ENCODE measurements at places on chromosomes 2 and 18.

DNA sequence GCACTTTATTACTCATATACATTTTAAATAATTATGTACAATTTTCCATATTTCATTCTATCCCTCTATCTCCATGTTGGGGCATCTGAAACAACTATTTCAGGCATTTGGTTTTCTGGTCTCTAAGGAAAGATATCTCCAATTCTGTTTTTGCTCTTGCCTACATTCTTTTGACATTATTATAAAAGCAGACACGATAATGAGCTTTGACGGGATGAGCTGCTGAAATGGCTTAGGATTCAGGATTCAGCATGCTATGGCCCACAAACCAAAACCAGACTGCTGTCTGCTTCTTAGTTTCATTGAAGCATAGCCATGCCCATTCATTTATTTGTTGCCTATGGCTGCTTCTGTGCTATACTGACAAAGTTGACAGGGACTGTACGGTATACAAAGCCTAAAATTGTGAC, 42.7 kb upstream of the GLS start:
- no peak for DNase-seq

DNA sequence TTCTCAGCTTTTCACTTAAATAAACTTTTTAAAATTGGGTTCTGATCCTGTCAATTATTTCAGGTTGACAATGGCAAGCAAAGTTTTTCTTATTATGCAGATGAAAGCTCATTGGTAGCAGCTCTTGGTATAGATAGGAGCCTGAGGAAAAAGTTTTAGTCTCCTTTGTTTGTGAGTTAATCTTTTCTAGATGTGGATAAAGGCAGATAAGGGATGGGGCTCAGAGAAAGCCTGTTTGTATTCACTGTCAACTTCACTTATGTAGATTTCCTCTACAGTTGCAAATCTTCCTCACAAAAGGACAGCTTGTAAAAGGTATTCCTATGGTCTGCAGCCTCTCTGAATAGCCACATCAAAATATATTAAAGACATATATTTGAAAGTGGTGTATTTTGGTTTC, 224.5 kb upstream of the SPOPL start:
- DNase-seq: no peak

- DNase-seq: no peak
Observed at GRCh38 chr2:49950646-49951045, 796.3 kb upstream of the FSHR start.

DNA sequence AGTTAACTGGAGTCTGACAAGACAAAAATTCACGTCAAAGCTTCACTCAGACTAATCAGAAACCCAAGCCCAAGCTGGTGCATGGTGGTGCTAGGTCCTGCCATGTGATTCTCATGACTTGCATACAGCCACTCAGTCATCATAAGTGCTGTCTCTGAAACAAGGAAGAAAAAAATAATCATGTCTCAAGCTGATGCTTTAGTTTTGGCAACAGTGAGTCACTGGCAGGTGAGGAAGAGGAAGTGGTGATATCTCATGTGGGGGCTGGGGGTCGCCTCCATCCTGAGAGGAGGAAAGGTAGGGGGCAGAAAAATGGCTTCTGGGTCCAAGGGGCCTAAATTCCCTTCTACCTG, 136.3 kb downstream of the TMEM163 start:
- DNase-seq: no peak

DNA sequence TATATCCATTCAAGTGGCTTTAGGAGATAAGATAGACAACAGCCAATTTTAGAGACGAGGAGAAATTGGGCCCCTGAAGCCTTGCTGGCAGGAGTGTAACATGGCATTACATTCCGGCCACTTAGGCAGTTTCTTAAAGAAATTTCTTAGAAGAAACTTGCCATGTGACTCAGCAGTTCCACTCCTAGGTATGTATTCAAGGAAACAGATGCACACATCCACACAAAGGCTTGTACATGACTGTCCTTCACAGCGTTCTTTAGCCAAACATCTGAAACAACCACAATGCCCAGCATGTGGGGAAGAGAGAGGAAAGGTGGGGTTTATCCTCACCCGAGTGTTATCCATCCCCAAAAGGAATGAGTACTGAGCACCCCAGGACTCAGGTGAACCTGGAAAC, 107.1 kb downstream of the NFATC1 start:
- DNase-seq: no peak

GRCh38 chr18:9617006-9617542, 2.7 kb upstream of the PPP4R1 start:
- no peak for DNase-seq

GRCh38 chr2:106054880-106055655, 139.0 kb downstream of the UXS1 start:
- DNase-seq: no peak

GRCh38 chr2:99618579-99619097, 128.8 kb upstream of the REV1 start:
- no peak for DNase-seq

GRCh38 chr2:207176247-207176646, 10.5 kb upstream of the KLF7 start:
- no peak for DNase-seq

DNA sequence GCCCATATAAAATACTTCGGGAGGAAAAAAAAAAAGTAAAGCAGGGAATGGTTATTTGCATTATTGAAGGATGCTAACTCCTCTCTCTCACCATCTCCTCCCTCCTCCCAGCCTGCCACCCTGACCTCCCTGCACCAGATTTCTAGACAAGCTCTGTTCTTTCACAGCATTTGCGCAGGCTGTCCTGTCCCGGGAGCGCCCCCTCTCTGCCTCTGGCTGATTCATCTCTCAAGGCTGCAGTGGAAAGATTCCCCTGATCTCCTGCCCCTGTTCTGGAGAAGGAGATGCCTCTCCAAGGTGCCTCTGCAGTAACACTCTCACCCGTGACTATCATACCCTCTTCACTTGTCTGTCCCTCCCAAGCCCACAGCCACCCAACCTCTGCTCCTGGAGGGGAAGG, 38.5 kb downstream of the COL4A4 start:
- no peak for DNase-seq

GRCh38 chr18:21386523-21387240, 144.7 kb downstream of the GREB1L start:
- DNase-seq: no peak

DNA sequence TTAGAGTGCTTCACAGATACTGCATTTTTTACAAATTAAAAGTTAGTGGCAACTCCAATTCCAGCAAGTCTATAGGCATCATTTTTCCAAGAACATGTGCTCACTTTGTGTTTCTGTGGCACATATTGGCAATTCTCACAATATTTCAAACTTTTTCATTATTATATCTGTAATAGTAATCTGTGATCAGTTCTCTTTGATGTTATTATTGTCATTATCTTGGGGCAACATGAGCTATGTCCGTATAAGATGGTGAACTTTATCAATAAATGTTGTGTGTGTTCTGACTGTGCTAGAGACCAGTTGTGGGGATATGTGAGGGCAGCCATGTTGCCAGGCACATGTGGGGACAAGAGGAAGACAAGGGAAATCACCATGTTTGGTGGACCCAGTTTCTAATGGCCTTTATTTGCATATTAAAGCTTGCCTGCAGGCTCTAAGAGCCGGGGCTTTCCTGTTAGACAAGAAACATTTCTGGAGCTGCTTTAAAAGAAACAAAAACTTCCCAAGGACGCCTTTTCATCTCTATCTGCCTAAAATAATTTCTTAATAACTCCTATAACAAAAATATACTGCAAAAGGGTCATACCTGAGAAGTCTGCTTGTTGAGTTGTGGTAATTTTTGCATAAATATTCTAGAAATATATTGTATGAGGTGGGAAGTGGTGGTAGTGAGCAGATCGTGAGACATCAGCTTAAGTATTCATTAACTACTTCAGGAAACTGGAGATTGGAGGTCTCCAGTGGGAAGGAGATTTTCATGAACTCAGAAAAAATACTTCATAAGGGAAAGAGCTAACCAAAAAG, 37.2 kb downstream of the KYNU start:
- DNase-seq: no peak

GRCh38 chr2:35462226-35462998, 893.2 kb upstream of the CRIM1 start:
- DNase-seq: no peak

- no peak for DNase-seq
Observed at GRCh38 chr2:146209842-146210275, 1635.0 kb upstream of the ACVR2A start.

DNA sequence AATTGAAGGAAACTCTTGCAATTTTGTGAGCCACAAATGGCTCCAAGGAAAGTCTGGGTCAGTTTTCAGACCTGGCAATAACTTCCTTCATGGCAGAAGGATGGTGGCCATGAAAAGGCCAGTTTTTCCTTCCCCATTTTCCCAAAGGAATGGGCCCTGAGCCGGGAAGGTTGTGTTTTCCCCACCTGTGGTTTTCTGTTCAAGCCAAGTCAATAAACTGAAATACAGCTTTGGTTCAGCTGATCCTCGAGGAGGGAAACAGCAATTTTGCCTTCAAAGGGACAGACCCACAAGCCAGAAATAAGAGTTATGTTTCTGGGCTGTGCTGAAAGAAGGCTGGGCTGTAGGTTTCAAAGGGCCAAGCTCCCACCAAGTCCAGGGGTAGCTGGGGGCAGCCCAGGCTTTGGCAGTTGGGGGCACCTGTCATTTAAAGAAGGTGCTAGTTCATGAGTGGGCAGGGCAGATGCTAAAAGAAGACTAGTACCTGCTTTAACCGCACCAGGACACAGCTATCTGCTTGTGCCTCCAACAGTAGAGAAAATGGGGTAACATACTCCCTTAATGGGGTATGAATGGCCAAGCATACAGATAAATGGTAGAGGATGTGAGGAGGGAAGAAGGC, 97.0 kb downstream of the TTC32 start:
- no peak for DNase-seq

- DNase-seq: no peak
Observed at GRCh38 chr18:22102953-22103646, 66.3 kb upstream of the GATA6 start.

GRCh38 chr2:5781679-5782078, 89.5 kb downstream of the SOX11 start:
- no peak for DNase-seq

GRCh38 chr2:85448461-85449213, 30.1 kb downstream of the SH2D6 start:
- DNase-seq: no peak

DNA sequence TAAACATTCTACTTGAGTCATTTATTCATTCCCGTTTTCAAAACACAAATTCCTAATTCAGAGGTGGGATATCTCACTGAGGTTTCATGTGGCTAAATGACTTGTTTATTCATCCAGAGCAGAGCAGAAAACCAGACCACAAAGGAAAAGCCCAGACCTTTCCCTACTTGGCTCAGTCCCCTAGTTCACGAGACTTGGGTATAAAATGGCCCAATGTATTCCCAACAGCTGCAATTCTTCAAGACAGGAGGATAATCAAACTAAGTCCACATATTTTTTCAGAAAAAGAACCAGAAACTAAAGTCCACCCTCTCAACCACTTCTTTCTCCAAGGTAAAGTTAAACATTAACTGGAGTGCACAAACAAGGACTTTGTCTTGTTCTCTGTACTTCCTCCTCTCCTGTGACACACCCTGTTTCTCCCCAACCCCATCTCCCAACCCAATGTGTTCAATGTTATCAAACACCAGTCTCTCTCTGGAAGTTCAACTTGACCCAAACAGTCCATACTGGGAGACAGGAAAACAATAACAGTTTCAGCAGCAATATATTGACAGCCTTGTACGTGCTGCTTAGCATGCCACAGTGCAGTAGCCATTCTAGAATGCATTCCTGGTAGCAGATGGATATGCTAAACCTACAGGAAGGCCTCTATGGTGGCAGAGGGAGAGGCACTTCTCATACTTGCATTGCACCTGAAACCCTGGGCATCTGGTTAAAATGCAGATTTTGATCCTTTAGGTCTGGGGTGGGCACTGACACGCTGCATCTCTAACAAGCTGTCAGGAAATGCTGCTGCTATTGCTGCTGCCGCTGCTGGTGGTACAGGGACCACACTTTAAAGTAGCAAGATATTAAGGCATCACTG, 110.7 kb downstream of the INO80D start:
- no peak for DNase-seq

GRCh38 chr2:136131484-136131960, 13.6 kb upstream of the CXCR4 start:
- DNase-seq: no peak

DNA sequence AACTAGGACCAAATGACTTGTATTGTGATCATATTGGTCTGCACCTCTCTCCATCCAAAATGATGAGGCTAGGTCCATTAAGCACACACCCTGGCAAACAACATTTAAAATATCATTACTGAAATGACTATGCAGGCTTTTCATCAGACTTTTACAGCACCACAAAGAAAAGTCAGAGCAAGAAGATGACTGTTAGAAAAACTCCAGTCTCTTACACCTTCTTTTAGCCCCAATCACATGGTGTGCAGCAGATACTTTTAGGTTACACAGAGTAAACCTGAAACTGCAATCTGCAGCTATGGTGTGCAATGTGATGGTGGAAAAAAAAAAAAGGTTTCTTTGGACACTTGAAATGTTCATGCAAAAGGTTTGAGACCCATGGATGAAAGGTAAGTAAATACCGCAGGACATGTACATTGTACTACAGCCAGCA, 5.4 kb upstream of the POLI start:
- no peak for DNase-seq

DNA sequence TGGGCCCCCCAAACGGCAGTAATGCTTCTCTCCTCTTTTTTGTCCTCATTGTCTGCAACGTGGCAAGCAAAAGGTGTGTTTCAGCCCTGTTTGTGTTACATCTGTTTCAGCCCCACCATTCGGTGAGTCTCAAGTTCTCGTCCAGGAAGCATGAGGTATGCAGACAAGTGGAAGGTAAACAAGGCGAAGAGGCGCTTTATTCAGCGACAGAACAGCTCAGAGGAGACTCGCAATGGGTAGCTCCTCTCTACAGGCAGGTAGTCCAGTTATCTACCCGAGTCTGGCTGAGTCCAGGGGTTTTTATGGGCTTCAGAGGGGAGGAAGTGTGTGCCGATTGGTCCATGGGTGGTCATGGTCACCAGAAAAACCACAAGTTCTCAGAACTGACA, 733.4 kb upstream of the CDH7 start:
- no peak for DNase-seq

DNA sequence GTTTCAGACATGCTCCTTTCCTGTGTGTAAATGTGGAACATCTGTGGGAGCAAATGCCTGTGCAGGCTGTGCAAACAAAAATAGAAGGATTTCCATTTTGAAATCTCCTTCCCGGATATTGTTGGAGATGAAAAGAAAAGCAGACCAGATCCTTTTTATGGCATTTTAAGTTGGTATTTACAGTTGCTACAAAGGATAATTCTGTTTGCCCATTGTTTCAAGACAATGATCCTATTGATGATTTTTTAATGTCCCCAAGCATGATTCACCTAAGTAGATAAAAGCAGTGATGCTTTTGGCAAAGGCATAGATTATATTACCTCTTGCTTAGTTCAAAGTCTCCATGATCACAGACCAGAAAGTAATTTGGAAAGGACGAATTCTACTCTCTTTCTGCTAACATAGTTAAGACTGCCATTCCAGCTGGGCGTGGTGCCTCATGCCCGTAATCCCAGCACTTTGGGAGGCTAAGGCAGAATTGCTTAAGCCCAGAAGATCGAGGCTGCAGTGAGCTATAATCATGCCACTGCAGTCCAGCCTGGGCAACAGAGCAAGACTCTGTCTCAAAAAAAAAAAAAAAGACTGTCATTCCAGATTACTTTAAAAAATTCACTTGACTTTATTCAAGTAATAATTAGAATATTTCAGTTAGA, 209.6 kb upstream of the SLC39A10 start:
- no peak for DNase-seq

- DNase-seq: no peak
Observed at GRCh38 chr18:43277164-43277600, at the start of gene SYT4. Gene SYT4 (minus strand): TSS chr18:43277490. CDS start chr18:43277281, 209 bp downstream.

Measured in AG09319 (cell line).